ENCODE measurements at places on chromosomes 2 and 18.

- no peak for DNase-seq
These were observed 265.3 kb upstream of the STON1 start for GRCh38 chr2:48264627-48265026.

- no peak for DNase-seq
These were observed 475.6 kb downstream of the TDRD15 start for GRCh38 chr2:21599417-21599816.

DNA sequence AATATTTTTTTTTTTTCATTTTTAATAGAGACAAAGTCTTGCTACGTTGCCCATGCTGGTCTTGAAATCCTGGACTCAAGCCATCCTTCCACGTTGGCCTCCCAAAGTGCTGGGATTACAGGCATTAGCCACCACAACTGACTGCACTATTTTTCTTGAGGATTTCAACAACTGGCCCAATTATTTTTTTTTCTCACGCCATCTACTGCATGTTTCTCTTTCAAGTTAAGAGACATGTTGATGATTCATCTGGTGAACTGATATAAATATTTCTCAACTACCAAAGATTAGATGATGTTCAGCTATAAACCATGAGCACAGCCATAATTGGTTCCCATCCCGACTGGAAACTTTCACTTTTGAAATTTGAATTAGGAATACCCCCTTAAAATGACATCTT is 688.4 kb upstream of the SYT4 start:
- no peak for DNase-seq

GRCh38 chr2:216349366-216349765 is 22.9 kb downstream of the MARCHF4 start:
- DNase-seq = no peak

DNA sequence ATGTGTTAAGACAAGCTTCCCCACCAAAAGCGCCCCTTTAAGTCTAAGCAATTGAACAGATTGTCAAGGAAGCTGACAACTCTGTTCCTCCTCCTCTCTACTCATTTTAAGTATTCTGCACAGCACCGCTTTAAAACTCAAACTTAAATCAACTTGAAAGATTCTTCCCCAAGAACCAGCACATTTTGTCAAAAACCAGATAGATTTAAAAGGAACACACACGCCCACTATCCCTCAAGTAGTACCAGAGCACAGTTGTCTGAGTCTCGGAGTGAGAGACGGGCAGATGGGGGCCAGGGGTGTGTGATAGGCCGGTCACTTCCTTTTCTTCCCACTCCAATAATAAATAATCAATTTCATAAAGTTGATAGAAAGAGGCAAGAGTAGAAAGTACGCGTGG is 67.7 kb upstream of the POU3F3 start:
- DNase-seq = no peak

DNA sequence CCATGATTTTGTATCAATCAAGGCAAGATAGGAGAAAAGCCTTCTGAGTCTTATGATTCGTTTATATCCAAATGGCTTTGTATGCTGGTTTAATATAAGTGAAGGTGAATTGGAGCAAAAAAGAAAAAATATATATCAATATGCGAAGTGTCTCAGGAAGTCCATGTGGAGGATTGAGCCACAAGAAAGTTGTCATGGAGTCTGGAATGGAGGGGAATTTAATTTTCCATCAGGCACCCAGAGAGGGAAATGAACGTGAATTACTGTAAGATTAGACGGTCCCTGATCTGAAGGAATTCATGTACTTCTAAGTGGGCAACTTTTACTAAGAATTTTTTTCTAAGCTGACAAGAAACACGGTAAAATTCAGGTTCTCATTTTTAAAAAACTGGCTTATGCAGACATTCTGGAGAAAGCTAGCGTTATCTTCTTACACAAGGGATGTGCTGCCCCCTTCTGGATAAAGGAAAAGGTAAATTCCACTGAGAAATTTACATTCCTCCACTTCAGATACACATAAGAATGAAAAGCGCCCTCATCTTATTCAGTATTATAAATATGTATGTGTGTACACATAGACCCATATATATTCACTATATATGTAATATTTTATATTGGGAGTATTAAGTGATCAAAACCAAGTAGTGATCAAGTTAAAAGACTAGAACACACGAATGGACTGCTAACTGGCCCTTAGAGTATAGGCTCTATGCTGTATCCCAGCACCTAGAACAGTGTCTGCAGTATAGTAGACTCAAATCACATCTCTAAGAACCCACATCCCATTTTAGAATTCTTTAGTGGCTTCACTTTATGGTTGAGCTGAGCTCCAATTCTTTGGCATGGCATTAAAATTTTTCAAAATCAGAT is 289.0 kb upstream of the TFPI start:
- no peak for DNase-seq

GRCh38 chr2:21024722-21025389 is 19.0 kb downstream of the APOB start:
- DNase-seq = no peak

DNA sequence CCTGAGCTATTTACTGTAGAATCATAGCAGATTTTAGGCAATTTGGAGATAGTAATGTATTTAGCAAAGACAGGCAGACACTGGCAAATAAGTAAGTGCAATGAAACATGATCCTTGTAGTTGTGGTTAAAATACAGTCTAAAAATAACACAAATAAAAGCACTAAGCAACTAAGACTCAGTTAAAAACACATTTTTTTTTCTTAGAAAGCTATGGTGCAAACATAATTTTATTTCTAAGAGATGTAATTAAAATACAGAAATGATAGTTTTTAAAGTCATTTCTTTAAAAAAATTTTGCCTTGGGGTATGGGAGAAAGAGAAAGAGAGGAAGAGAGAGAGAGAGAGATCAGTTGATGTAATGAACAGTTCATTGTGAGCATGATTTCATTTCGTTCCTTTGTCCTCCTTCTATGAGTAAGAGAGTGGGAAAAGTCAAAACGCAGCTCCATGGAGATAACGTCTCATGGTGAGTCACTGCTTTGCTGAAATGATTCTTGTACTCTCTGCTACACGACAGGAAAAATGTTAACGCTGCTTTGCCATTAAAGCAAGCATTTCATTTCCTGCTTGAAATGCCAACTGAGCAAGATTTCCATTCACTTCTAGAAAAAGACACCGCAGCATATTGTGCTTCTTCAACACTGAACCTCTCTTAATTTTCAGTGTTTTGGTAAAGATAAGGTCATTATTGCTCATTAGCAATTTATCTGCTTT is 61.3 kb upstream of the PGAP1 start:
- DNase-seq = no peak
